ENCODE measurements at places on chromosomes 12 and 14. TPM values are rescaled to one million over a fixed set of nuclear protein-coding genes. Genes with fewer than 3 reads are reported as not detected.

DNA sequence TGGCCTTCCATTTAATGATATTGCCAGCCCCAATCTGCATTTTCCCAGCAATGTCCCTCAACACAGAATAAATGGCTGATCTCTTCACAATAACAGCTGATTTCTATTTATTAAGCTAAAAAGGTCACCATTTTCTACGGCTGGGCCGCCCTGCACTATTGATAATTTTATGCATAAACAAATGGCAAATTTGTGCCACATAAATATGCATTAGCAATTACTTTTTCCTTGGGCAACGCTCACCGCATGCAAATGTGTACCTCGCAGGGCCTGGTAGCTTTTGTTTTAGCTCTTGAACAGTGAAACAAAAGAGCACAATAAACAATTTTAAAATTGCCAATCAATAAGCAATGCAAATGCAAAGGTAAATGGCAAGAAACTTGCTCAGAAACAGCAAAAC lies 331.9 kb upstream of the SOX5 start:
- DNase-seq = peak; percentile 63

DNA sequence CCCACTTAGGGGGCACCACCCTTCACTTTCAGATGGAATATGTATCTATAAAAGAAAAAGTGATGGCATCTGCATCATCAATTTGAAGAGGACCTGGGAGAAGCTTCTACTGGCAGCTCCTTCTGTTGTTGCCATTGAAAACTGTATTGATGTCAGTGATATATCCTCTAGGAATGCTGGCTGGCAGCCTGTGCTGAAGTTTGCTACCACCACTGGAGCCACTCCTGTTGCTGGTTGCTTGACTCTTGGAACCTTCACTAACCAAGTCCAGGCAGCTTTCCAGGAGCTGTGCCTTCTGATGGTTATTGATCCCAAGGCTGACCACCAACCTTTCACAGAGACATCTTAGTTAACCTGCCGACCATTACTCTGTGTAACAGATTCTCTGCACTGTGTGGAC lies 44.7 kb downstream of the RIMKLB start:
- no peak for DNase-seq

DNA sequence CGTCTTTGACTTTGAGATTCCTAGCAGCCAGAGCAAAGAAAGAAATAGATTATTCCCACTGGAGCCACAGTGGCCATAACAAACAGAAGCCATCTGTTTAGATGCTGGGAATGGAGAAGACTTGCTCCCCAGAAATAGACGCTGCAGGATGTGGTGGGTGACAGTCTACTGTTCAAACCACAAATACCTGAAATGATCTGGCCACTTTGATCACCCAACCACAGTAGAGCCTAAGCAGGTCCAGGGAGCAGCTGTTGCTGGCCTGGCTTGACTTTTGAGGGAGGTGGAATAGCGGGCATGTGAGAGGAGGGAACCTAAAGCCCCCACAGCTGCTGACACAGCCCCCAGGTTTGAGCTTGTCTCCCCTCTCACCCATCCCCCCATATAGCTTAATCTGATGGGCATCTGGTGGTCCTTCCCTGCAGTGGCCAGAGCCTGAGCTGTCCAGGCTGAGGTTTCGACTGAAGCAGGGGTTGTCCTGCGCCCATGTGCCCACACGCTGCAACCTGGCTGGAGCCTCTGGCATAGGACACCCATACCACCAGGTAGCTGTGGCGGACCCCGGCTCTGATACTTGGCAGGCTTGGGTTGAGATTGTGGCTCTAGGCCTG lies 38.7 kb downstream of the SH2B3 start:
- no peak for DNase-seq

DNA sequence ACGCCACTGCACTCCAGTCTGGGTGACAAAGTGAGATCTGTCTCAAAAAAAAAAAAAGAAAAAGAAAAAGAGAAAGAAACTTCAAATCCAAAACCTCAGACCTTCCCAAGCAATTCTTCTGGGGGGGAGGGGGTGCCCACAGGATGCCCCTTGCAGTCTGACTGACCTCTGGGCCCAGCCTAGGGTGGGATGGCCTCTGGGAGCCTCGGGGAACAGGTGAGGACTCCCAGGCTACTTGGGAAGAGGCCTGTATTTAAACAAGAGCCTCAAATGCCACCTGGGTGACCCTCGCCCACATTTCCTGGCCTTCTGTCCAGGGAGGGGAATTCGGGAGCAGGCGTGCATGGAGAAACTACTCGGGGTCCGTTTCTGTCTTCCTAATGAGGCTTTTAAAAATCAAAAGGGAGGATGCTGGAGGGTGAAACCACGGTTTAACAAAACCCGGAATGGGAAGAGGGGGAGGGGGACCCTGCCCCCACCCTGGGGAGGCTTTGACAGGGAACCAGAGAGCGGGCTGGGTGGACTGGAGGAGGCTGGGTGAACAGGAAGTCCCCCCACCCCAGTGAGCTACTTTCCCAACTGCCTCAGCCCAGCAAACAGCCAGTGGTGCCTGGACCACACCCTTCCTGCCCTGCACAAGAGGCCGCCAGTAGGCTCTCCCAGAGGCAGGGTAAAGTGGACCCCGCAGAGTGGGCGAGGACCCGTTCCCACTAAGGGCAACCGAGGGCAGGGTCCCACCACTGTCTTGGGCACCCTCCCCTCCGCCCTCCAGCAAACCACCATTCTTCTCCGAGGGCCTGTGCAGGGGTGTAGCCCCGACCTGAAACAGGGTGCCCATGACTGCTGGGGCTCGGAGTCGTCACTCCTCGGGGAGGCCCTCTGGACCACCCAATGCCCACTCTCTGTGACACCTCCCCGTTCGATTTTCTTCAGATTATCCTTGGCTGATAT lies 1.5 kb upstream of the FBRSL1 start:
- DNase-seq = no peak

GRCh38 chr12:75969768-75970167 lies 61.8 kb downstream of the PHLDA1 start:
- DNase-seq = no peak

GRCh38 chr14:99155173-99156089 lies 116.6 kb downstream of the BCL11B start:
- DNase-seq = no peak

DNA sequence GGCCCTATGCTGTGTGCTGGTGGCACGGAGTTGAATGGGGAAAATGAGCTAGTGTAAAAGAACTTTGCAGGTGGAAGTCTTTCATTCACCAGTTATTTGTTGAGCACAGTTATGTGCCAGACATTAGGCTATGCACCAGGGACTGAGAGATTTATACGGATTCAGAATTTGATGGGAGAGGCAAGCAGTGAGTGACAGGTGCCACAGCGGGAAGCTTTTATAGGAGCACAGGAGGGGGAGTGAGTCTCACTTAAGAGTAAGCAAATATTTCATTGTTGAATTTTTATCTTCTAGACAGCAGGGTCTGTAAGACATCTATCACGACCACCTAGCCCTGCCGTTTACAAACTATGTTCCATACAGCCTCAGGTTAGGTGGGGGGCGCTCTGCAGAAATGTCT lies 320.6 kb downstream of the SNAPC1 start:
- no peak for DNase-seq

DNA sequence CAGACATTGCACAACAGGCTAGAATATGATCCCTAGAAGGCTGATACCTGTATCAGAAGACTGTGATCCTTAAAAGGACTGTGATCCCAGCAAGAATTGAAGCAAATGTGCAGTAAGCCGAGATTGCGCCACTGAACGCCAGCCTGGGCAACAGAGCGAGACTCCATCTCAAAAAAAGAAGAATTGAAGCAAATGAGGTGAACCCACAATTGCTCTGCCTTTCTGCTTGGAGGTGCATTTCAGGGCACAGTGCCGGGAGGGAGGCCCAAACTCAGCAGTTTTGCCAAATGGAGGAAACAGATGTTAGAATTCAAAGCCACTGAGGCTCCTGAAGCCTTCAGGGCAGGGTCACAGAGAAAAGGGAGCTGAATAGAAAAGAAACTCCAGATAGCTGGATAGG lies 61.1 kb upstream of the COCH start:
- no peak for DNase-seq

GRCh38 chr14:21267886-21268616 lies 1.2 kb downstream of the HNRNPC start:
- peak; percentile 9 for DNase-seq

GRCh38 chr12:132071040-132071810 lies 72.9 kb downstream of the DDX51 start:
- no peak for DNase-seq

DNA sequence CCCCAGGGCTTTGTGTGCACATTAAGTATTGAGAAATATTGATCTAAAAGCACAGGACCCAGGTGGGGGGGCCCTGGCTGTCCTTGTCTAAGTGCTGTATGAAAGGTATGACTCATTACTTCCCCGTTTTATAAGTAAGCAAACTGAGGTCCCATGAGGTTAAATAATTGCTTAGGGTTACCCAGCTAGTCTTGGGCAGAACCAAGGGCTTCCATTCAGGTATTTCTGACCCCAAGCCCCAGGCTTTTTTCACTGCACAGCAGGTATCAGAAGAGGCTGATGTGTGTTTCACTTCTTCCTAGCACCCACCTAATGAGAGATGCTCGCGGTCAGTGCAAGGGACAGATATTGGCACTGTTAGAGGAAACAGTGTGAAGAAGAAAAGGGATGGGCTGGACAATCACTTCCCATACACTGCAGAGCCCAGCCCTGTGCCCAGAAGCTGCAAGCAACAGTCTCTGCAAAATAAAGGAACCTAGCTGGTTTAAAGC lies 4.7 kb upstream of the TC2N start:
- DNase-seq = no peak

- DNase-seq = no peak
Measured at GRCh38 chr12:109625131-109625559, 51.6 kb downstream of the MVK start.

- no peak for DNase-seq
Measured at GRCh38 chr12:46131732-46132469, 136.9 kb downstream of the SLC38A1 start.

GRCh38 chr12:105507311-105508038 lies 177.0 kb downstream of the C12orf75 start:
- peak; percentile 65 for DNase-seq

DNA sequence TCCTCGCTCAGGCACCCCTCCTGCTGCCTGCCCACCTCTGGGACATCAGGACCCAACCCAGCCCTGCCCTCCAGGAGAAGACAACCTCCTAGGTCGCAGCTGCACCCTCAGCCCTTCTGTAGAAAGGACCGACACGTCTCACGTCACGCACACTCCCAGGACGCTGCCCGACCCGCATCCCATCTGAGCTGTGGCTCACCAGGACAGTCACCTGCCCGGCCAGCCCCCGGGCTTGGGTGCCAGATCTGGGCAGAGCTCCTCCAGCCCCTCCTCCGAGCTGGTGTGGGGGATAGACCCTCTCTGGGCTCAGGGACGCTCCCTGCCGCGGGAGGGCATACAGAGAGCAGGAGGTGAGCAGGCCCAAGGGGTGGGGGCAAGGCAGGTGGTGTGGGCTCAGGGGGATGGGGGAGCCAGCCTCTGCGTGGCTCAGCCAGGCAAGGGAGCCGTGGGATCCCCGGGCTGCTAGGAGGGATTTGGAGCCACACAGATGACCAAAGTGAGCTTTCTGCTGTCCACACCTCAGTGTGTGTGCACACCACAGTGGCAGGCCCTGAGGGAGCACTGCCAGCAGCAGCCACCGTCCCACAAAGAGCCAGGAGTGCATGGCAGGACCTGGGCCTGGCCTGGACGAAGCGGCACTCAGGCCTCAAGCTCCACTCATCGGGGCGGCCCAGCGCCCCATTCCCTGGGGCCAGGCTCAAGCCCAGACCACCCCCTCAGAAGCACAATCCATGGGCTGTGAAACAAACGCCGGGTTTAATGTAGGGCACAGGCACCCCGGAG lies 13.6 kb downstream of the DEGS2 start:
- no peak for DNase-seq

DNA sequence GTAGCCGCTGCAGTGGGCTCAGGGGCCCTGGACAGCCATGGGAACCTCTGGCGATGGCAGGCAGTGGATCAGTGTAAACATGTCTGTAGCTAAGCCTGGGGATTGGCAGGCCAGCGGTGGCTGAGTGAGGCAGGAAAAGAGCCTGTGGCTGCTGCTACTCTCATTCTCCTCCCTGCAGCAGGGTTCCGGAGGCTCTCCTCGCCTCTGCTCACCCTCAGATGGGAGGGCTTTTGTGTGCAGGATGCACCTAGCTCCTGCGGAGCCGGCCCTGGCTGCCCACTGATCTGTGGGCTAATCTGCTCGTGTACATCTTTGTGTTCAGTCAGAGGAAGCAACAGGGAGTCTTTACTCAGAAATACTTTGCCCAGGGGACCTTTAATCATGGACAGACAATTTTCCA lies 59.5 kb downstream of the GALNT8 start:
- DNase-seq = no peak

DNA sequence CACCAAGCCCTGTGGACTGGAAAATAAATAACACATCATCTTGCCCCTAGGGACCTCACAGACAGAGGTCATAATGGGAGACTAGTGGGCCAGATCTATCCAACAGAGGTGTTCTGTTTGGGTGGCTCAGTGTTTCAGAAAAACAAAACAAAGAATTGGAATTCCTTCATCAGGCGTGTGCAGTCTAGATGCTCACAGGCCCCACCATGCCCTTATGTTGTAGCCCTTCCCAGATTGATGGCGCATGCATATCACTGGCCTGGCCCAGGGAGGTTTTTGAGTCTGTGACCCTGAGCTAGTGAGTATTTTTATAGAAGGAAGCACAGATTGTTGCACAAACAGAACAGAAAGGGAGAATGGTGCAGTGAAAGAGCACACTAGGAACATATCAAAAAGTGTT lies 859.6 kb downstream of the BCL11B start:
- no peak for DNase-seq

DNA sequence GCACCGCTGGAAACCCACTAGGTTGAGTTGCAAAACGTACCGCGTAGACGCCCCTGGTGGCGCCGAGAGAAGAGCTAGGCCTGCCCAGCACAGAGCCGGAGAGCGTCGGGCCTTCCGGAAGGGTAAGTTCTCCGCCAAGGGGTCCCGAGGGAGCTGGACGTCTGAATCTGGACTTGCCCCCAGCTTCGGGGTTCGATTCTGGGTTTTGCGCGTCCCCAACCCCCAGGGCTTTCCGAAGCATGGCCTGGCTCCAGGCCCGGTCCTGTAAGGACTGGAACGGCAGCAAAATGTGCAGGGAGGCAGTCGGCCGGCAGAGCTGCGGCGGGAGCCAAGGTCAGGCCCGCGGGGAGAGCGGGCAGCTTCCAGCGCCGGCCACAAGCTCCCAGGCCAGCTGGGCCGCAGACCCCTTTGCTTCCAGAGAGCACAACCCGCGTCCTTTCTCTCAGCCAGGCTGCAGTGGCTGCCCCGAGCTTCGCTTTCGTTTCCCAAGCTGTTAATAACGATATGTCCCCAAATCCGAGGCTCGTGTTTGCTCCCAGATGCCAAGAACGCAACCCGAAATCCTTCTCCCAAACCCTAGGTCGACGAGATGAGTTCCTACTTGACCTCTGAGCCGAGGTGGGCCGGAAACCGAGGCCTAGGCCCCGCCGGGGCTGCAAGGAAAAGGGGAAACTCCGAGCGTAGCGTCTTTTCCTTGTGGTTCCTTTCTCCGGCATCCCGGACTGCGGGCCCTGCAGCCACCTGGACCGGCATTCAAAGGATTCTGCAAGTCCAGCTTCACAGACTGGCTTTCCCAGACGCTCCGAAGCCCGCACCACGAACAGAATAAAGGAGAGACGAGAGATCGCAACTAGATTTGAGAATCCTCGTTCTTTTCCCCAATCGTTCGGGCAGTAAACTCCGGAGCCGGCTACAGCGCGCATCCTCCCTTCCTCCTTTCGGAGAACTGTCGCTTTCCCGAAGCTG lies 3.2 kb upstream of the TBX5 start:
- peak; percentile 35 for DNase-seq

- DNase-seq = no peak
Measured at GRCh38 chr12:122082621-122083356, 4.2 kb downstream of the MLXIP start.

ST8SIA1 gene
- 1.6 TPM for polyA plus RNA-seq

SERPINA10 gene
- not detected for polyA plus RNA-seq

E2F7 gene
- 11.3 TPM for polyA plus RNA-seq

GPR162 gene
- polyA plus RNA-seq = 59.9 TPM

TPPP2 gene
- not detected for polyA plus RNA-seq

RBP5 gene
- 0.80 TPM for polyA plus RNA-seq

NTS gene
- not detected for polyA plus RNA-seq

GALNT8 gene
- polyA plus RNA-seq = 9.8 TPM
